ENCODE measurements at places on chromosomes 3 and 15. TPM values are rescaled to one million over a fixed set of nuclear protein-coding genes. Genes with fewer than 3 reads are reported as not detected.

GOLGA6A gene
- not detected for total RNA-seq

PTPRG gene
- total RNA-seq, result 31.0 TPM

BCL2A1 gene
- total RNA-seq, result 4.5 TPM

ANKRD63 gene
- under 0.01 TPM for total RNA-seq

TAMM41 gene
- 4.3 TPM for total RNA-seq

HES1 gene
- total RNA-seq, result 8.3 TPM

MKRN2OS gene
- total RNA-seq, result not detected

DNAJA4 gene
- total RNA-seq, result 0.18 TPM

CHRM5 gene
- under 0.01 TPM for total RNA-seq

PLA2G4F gene
- not detected for total RNA-seq

CHDH gene
- under 0.01 TPM for total RNA-seq
